DND-41 (cell line): ENCODE measurements at places on chromosomes 1 and 21.

- H3K4me1 ChIP-seq: no peaks in the 10 kb centered on the region
- H3K27ac ChIP-seq: no peak overlapping the region
- no peaks in the 10 kb centered on the region for H3K36me3 ChIP-seq
- DNase-seq: no peak
Measured at GRCh38 chr1:178573330-178573729, 60.4 kb downstream of the TEX35 start.

DNA sequence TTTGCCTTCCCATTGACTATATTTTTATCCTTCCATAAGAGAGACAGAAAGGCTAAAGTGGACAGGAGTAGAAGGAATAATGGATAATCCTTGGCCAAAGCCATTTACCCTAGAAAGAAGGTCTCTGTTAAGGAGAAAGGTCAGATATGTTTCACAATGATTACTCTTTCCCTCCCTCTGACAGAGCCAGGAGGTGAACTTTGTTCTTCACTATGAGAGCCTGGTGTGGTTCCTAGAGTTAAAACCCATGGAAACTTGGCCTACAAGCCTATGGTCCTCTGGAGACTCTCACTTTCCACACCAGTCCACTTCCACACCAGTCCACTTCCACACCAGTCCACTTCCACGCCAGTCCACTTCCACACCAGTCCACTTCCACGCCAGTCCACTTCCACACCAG is 479.9 kb upstream of the ZP4 start:
- no peaks in the 10 kb centered on the region for H3K4me1 ChIP-seq
- H3K27me3 ChIP-seq: no peaks in the 10 kb centered on the region
- DNase-seq: no peak
- H3K36me3 ChIP-seq: no peaks in the 10 kb centered on the region
- no peak overlapping the region for H3K4me3 ChIP-seq

GRCh38 chr21:15735409-15735808 is 5.6 kb downstream of the USP25 start:
- no peaks in the 10 kb centered on the region for H3K27me3 ChIP-seq
- DNase-seq: no peak
- H3K27ac ChIP-seq: no peak overlapping the region
- no peaks in the 10 kb centered on the region for H3K36me3 ChIP-seq
- H3K4me3 ChIP-seq: no peak overlapping the region

DNA sequence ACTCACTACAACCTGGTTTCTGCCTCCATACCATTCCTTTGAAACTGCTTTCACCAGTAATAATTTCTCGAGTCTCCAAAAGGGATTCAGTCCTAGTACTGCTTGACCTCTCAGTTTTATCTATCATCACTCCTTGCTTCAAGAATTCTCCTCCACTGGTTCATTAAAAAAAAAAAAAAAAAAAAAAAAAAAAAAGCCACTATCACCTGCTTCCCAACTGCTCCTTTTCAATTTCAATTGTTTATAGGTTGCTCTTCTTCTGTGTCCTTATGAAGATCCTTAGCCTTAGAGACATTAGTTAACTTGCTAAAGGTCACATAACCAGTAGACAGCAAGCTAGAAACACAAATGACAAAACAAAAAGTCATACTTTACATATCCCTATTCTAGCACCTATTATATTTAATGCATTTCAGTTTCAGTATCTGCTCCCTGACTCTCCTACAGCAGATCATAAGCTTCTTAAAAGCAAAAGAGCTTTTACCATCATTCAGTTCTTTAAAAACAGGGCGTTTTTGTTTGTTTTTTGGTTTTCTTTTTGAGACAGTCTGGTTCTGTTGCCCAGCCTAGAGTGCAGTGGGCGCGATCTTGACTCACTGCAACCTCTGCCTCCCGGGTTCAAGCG is 7.1 kb downstream of the NRDC start:
- no peaks in the 10 kb centered on the region for H3K27me3 ChIP-seq
- peaks cover 32% of the 10 kb centered on the region for H3K4me1 ChIP-seq
- no peak for DNase-seq
- no peak overlapping the region for H3K4me3 ChIP-seq

DNA sequence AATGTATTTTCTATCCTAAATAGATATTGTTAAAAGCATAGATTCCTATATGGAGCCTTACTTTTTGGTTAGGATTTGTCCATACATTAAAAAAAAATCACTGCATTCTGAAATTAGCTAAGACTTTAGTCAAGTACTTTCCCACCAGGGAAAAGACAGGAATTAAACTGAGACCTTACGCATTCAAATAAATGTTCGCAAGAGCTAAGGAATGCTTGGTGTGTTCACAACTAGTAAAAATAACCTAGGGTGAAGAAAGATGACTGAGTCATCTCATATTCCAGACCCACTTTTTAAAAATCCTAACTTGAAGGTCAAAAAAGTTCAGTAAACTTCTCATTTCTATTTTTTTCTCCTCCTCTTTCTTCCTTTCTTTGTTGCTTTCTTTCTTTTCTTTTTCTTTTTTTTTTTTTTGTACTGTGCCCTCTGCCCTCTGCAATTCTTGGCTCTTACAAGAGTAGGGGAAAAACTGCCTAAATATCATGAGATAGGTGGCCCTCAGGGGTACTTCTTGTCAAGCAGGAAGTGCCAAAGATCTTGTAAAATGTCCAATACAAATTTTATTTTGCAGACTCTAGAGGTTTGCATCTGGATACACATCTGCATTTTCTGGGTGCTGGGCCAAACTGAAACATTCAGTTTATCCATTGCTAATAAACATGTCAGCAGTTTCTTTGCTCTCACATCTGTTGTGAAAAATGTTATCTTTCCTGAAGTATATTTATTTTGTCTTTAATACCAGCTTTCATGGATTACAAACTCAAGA is 121.4 kb upstream of the GORAB start:
- H3K36me3 ChIP-seq: no peaks in the 10 kb centered on the region
- no peak for DNase-seq
- H3K4me1 ChIP-seq: no peaks in the 10 kb centered on the region
- no peak overlapping the region for H3K27ac ChIP-seq
- no peak overlapping the region for H3K4me3 ChIP-seq

DNA sequence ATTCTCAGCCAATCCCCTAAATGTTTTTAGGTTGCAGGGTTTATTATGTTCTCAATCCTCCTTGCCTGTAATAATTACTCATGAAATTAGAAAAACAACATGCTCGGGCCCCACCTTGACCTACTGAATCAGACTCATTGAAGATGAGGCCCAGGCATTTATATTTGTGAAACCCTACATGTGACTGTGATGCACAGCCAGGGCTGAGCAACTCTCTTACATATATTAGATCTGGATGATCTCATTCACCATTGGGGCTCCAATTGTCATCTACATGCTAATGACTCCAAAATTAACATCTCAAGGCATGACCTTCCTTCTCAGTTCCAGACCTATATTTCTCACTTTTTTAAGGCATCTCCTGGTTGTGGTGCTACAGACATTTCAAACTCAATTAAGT is 103.3 kb downstream of the WDR3 start:
- peaks cover 2% of the 10 kb centered on the region for H3K27me3 ChIP-seq
- no peak overlapping the region for H3K27ac ChIP-seq
- no peaks in the 10 kb centered on the region for H3K4me1 ChIP-seq
- H3K4me3 ChIP-seq: no peak overlapping the region

GRCh38 chr1:2495026-2495425 is 18.9 kb downstream of the PLCH2 start:
- no peak overlapping the region for H3K27ac ChIP-seq
- no peak overlapping the region for H3K4me3 ChIP-seq
- no peaks in the 10 kb centered on the region for H3K27me3 ChIP-seq
- no peak for DNase-seq
